Pancreas (tissue), 10 donors: ENCODE measurements at places on chromosomes 11 and 22. TPM values are rescaled to one million over a fixed set of nuclear protein-coding genes. Genes with fewer than 3 reads are reported as not detected.

Gene GNG3
- 0.19 TPM for total RNA-seq

- H3K27ac ChIP-seq: no peak overlapping the region
- no peak for DNase-seq
- no peaks in the 10 kb centered on the region for H3K4me1 ChIP-seq
- H3K4me3 ChIP-seq: no peak overlapping the region
- peaks cover 30% of the 10 kb centered on the region for H3K36me3 ChIP-seq
Observed at GRCh38 chr11:3356858-3357257, 22.1 kb downstream of the ZNF195 start.

- no peak overlapping the region for H3K27ac ChIP-seq
- no peaks in the 10 kb centered on the region for H3K36me3 ChIP-seq
- no peak overlapping the region for H3K4me3 ChIP-seq
Observed at GRCh38 chr11:38718049-38718448, 2120.0 kb upstream of the RAG2 start.

GRCh38 chr11:133123796-133124195 is 408.5 kb downstream of the OPCML start:
- H3K4me1 ChIP-seq: no peaks in the 10 kb centered on the region
- H3K36me3 ChIP-seq: no peaks in the 10 kb centered on the region
- no peak overlapping the region for H3K27ac ChIP-seq
- H3K4me3 ChIP-seq: no peak overlapping the region
- DNase-seq: no peak

- H3K27ac ChIP-seq: no peak overlapping the region
- no peak for DNase-seq
- H3K4me3 ChIP-seq: no peak overlapping the region
- H3K36me3 ChIP-seq: no peaks in the 10 kb centered on the region
Observed at GRCh38 chr11:65844231-65844872, 10.6 kb downstream of the SNX32 start.

Gene LDLRAD3
- total RNA-seq: 6.8 TPM

GRCh38 chr22:37002633-37003032 is 16.6 kb downstream of the TST start:
- H3K4me3 ChIP-seq: no peak overlapping the region
- H3K27ac ChIP-seq: no peak overlapping the region
- no peaks in the 10 kb centered on the region for H3K36me3 ChIP-seq
- DNase-seq: no peak
- H3K27me3 ChIP-seq: no peaks in the 10 kb centered on the region

- no peaks in the 10 kb centered on the region for H3K4me1 ChIP-seq
- no peak overlapping the region for H3K4me3 ChIP-seq
- H3K27ac ChIP-seq: no peak overlapping the region
- H3K27me3 ChIP-seq: no peaks in the 10 kb centered on the region
- no peaks in the 10 kb centered on the region for H3K36me3 ChIP-seq
Observed at GRCh38 chr11:44765026-44765595, 38.3 kb downstream of the TSPAN18 start.

Gene CCDC87
- total RNA-seq: 0.38 TPM

Gene TMEM41B
- 19.9 TPM for total RNA-seq

GRCh38 chr11:13347901-13348300 is 70.3 kb downstream of the BMAL1 start:
- H3K27ac ChIP-seq: no peak overlapping the region
- H3K4me1 ChIP-seq: no peaks in the 10 kb centered on the region
- no peak overlapping the region for H3K4me3 ChIP-seq
- peaks cover 6% of the 10 kb centered on the region for H3K36me3 ChIP-seq

DNA sequence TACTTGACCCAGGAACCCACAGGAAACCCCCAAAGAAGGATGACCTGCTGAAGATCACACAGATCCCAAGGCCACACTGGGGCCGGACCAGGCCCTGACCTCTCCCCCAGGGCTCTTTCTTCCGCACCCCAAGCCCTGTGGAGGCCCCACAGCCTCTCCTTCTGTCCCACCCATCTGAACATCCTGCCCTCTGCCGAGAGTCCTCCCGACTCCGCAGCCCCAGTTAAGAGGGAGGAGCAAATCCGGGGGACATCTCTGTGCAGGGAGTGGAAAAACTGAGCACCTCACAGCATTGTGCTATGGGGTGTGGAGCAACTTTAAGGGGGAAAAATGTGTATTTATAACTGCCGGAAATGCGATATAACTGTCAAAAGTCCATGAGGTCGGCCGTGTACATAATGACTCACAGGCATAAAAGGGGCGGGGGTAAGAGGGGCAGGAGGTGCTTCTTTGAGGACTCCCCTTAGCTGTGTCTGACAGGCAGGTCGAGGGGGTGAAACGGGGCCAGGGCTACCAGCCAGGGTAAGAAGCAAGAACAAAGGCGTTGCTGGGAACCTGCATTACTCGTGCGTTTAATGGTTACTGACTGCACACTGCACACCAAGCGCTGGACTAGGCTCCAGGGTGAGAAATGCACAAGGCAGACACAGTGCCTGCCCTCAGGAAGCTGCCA is 57.2 kb downstream of the WNT11 start:
- no peak overlapping the region for H3K4me3 ChIP-seq
- H3K36me3 ChIP-seq: no peaks in the 10 kb centered on the region
- no peak overlapping the region for H3K27ac ChIP-seq

DNA sequence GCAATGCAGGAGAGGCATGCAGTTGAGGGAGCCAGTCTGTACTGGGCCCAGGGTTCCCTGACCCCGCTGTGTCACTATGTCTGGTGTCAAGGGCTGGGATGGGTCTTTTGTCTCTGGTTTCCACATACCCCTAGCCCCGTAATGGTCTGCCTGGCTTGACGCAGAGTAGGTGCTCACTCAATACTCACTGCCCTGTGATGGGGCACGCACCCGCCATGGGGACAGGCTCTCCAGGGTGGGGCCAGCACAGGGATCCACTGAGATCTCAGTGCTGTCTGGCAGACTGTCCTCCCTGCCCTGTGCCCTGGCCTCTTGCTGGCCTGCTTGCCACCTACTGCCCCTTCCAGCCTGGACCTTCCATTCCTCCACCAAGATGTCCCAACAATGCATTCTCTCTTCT is 101.7 kb upstream of the CD82 start:
- no peak for DNase-seq
- H3K36me3 ChIP-seq: no peaks in the 10 kb centered on the region
- no peak overlapping the region for H3K27ac ChIP-seq
- no peaks in the 10 kb centered on the region for H3K27me3 ChIP-seq

GRCh38 chr11:13303668-13304649 is 26.4 kb downstream of the BMAL1 start:
- no peaks in the 10 kb centered on the region for H3K4me1 ChIP-seq
- H3K36me3 ChIP-seq: no peaks in the 10 kb centered on the region
- H3K27me3 ChIP-seq: no peaks in the 10 kb centered on the region
- DNase-seq: no peak
- H3K27ac ChIP-seq: no peak overlapping the region

DNA sequence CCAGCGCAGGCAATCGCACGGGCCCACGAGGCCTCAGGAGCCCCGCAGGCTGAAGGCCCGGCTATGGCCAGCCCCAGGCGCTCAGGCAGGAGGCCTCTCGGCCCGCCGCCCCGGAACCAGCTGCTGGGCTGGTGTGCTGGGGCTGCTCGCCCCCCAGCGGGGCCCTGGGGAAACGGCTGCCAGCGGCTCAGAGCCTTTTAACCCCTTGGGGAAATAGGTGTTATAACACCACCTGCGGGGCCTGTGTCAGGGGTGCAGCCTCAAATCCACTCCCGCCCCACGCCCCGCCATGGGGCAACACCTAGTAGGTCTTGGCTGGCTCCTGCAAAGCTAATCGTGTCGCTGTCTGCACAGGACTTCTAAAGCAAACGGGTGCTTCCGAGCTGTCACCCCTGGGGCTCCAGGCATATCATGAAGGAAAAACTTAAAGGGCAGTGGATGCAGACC is 237.4 kb downstream of the TTC28 start:
- H3K27me3 ChIP-seq: no peaks in the 10 kb centered on the region
- H3K27ac ChIP-seq: peak overlapping the region; percentile 71
- H3K36me3 ChIP-seq: no peaks in the 10 kb centered on the region
- H3K4me1 ChIP-seq: peaks cover 21% of the 10 kb centered on the region
- DNase-seq: peak; percentile 82

DNA sequence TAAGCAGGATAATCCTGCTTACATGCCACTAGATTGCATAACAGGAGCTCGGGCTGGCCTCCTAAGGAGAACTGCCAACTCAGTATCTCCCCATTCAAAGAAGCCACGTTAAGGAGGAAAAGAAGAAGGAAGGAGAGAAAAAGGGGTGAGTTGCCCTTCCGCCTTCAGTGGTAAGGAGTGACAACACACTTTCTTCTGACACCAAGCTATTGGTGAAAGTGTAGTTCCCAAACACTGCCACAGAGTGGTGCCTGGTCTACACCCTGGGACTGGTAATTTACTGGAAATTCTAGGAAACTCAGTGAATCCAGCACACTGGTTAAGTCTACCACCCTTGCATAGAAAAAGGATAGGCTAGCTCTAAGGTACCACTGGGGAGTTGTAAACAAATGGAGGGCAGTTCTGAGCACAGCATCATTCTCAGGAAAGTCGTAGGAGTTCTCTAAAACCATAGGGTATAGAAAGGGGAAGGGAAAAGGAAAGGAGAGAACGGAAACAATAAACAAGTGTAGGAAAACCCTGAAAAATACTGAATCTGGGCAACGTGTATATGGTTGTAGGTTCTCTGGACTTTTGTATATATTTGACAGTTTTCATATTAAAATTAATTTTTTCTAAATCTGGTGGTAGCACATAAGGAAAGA is 58.2 kb downstream of the RRAS2 start:
- no peaks in the 10 kb centered on the region for H3K4me1 ChIP-seq
- no peak overlapping the region for H3K4me3 ChIP-seq
- no peak for DNase-seq
- H3K36me3 ChIP-seq: no peaks in the 10 kb centered on the region

DNA sequence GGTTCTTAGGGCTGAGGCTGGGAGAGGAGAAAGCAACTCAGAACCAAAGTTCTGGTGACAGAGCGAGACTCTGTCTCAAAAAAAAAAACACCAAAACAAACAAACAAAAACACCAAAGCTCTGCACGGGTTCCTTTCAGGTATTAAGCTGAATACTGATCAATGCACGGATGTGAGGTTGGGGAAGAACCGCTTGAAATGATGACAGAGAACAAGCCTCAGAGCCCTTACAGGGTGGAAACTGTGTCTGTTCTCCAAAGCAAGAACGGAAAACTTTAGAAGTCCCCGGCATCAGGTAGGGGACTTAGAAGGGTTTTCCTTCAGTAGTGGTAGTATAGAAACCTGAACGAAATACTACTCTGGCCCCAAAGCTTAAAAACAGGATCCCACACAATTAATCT is 260.0 kb downstream of the TBC1D22A start:
- no peak overlapping the region for H3K4me3 ChIP-seq
- no peak for DNase-seq
- no peaks in the 10 kb centered on the region for H3K36me3 ChIP-seq
- H3K27ac ChIP-seq: no peak overlapping the region
- no peaks in the 10 kb centered on the region for H3K27me3 ChIP-seq
- no peaks in the 10 kb centered on the region for H3K4me1 ChIP-seq

Gene KCNC1
- 0.06 TPM for total RNA-seq

DNA sequence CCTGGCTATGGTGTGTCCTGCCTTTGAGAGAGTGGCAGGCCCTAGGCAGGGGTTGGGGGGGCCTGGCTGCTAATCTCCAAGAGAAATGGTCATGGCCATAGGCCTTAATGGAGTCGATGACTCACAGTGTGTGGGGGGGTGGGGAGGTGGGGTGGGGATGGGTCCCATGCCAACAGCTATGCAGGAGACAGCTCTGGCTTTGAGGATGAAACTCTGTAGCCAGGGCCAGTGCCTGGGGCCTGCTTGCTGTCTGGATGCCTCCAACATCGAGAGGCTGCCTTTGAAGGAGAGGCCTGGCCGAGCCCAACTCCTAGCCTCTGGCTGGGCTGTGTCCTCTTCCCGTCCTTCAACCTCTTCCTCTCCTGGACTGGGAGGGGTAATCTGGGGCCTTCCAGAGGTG is 23.9 kb upstream of the TSPAN18 start:
- no peaks in the 10 kb centered on the region for H3K4me1 ChIP-seq
- H3K27me3 ChIP-seq: no peaks in the 10 kb centered on the region
- H3K4me3 ChIP-seq: no peak overlapping the region
- no peaks in the 10 kb centered on the region for H3K36me3 ChIP-seq
- no peak overlapping the region for H3K27ac ChIP-seq

GRCh38 chr11:15627560-15627959 is 512.8 kb downstream of the INSC start:
- H3K36me3 ChIP-seq: no peaks in the 10 kb centered on the region
- DNase-seq: no peak
- no peaks in the 10 kb centered on the region for H3K27me3 ChIP-seq
- H3K27ac ChIP-seq: no peak overlapping the region

DNA sequence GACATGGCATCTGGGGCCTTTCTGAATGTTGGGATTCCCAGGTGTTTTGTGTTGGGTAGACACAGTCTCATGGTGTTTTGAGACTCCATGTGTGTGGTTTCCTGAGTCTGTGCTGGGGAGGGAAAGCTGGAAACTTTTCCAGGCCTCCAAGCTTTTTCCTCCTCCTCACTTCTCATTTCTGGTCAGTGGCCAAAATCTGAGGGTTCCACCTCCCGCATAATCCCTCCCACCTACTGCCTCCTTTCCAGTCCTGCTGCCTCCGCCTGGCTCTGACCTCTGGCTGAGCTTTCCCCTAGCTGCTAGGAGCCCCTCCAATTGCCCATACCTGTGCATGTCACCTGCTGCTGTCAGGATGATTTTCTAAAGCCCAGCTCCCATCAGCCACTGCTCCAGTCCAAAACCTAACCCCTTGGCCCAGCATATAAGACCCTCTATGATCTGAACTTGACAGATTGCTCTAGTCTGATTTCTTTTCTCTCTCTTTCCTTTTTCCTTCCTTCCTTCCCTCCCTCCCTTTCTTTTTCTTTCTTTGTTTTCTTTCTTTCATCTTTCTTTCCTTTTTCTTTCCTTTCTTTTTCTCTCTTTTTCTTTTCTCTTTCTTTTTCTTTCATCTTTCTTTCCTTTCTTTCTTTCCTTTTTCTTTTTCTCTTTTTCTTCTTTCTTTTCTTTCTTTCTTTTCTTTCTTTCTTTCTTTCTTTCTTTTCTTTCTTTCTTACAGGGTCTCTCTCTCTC is 51.4 kb upstream of the NECTIN1 start:
- no peaks in the 10 kb centered on the region for H3K27me3 ChIP-seq
- no peak overlapping the region for H3K4me3 ChIP-seq
- H3K27ac ChIP-seq: no peak overlapping the region
- H3K4me1 ChIP-seq: no peaks in the 10 kb centered on the region
- no peaks in the 10 kb centered on the region for H3K36me3 ChIP-seq

Gene OR52I2
- not detected for total RNA-seq

DNA sequence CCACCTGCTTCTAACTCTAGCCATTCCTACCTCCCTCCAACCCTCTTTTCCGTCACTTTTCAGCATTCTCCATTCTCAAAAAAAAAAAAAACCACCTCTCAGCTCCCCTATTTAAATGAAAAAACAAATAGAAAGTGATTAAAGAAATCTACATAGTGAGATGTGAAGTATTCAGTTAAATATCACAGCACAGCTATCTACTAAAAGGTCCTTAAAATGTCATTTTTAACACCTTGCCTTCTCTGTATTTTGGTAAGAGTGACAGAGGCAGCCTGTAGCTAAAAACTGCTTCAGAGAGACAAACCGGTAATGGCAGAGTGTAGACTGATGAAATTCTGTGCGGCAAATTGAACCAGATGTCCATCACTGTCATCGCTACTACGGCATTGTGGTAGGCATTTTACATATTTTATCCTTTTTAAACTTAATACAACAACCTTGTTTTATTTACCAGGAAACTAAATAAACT is 346 bp upstream of the ALG9 start:
- DNase-seq: no peak
- H3K4me3 ChIP-seq: peak overlapping the region; percentile 68
- H3K27ac ChIP-seq: peak overlapping the region; percentile 87
- H3K36me3 ChIP-seq: peaks cover 4% of the 10 kb centered on the region
- peaks cover 4% of the 10 kb centered on the region for H3K4me1 ChIP-seq
